ENCODE measurements at places on chromosomes 3 and 15. TPM values are rescaled to one million over a fixed set of nuclear protein-coding genes. Genes with fewer than 3 reads are reported as not detected.

- no peaks in the 10 kb centered on the region for H3K27me3 ChIP-seq
- no peaks in the 10 kb centered on the region for H3K36me3 ChIP-seq
- no peak for DNase-seq
- H3K4me3 ChIP-seq, result no peak overlapping the region
- no peaks in the 10 kb centered on the region for H3K4me1 ChIP-seq
Measured at GRCh38 chr3:34277110-34277509, 478.7 kb downstream of the PDCD6IP start.

The IMPG2 gene
- 0.11 TPM for total RNA-seq

The GPR27 gene
- 7.3 TPM for total RNA-seq

The CFAP44 gene
- total RNA-seq, result 1.5 TPM

GRCh38 chr3:133711013-133711412, 35.2 kb upstream of the TF start:
- no peaks in the 10 kb centered on the region for H3K36me3 ChIP-seq
- H3K4me3 ChIP-seq, result no peak overlapping the region
- H3K27ac ChIP-seq, result no peak overlapping the region
- no peaks in the 10 kb centered on the region for H3K4me1 ChIP-seq
